Cardiac muscle cell (in vitro differentiated cells and primary cell): ENCODE measurements at places on chromosomes 3 and 15. TPM values are rescaled to one million over a fixed set of nuclear protein-coding genes. Genes with fewer than 3 reads are reported as not detected.

DNA sequence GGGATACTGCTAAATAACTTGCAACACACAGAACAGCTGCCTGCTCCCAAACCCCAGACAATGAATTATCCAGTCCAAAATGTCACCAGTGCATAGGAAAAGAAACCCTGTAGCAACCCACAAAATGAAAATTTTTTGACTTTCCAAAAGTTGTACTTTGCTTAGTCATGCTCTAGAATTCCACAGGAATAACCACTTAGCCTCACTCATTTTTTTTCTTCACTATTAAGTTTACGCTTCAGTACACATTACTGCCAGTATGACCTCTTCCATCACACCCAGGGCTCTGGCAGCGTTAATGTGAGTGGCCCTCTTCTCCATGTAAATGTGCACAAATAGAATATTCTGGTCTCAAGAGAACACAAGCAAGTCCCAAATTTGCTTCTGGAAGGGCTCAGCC, 259.8 kb downstream of the MAGI1 start:
- H3K27ac ChIP-seq, result peak overlapping the region; percentile 9
- no peak overlapping the region for H3K4me3 ChIP-seq
- H3K4me1 ChIP-seq, result peaks cover 10% of the 10 kb centered on the region
- H3K36me3 ChIP-seq, result no peaks in the 10 kb centered on the region
- DNase-seq, result no peak

Gene GPR15
- not detected in 2 replicates for total RNA-seq

GRCh38 chr3:187198490-187198889, 1.2 kb downstream of the RTP1 start:
- DNase-seq, result no peak
- H3K4me3 ChIP-seq, result no peak overlapping the region
- no peaks in the 10 kb centered on the region for H3K4me1 ChIP-seq
- H3K36me3 ChIP-seq, result no peaks in the 10 kb centered on the region

- no peaks in the 10 kb centered on the region for H3K27me3 ChIP-seq
- H3K4me3 ChIP-seq, result no peak overlapping the region
Measured at GRCh38 chr3:113193719-113194118, 17.6 kb upstream of the BOC start.

- DNase-seq, result peak; percentile 75
- H3K27me3 ChIP-seq, result no peaks in the 10 kb centered on the region
- H3K4me3 ChIP-seq, result no peak overlapping the region
- no peaks in the 10 kb centered on the region for H3K36me3 ChIP-seq
- no peaks in the 10 kb centered on the region for H3K4me1 ChIP-seq
- no peak overlapping the region for H3K27ac ChIP-seq
Measured at GRCh38 chr15:75836959-75837334, 6.3 kb upstream of the UBE2Q2 start.

Gene CILP
- 0.32 and 1.0 TPM in 2 replicates for total RNA-seq

DNA sequence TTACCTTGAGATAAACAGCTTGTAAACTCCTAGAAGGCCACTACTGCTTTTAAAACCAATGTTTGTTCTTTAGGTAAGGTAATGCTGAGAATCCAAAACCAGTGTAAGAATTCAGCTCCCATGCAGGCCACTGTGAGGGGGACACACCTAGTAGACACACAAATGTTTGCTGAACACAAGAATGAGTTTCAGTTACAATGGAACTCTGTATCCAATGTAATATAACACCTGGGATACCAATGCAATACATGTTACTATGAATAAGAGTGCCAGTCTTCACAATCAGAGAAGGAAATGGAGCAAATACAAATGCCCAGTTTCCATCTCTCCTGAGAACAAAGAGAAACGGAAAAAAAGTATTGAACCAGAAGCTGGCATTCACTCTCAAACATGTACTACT, 65.9 kb downstream of the IGF2BP2 start:
- peaks cover 46% of the 10 kb centered on the region for H3K4me1 ChIP-seq
- no peak for DNase-seq
- H3K27me3 ChIP-seq, result no peaks in the 10 kb centered on the region
- no peak overlapping the region for H3K4me3 ChIP-seq
- peak overlapping the region; percentile 64 for H3K27ac ChIP-seq

Gene CMTM8
- 7.7 and 12.5 TPM in 2 replicates for total RNA-seq

- DNase-seq, result no peak
- no peak overlapping the region for H3K4me3 ChIP-seq
- peaks cover 8% of the 10 kb centered on the region for H3K4me1 ChIP-seq
- no peak overlapping the region for H3K27ac ChIP-seq
- peaks cover 34% of the 10 kb centered on the region for H3K36me3 ChIP-seq
Measured at GRCh38 chr15:49035825-49036224, 10.4 kb downstream of the SECISBP2L start.

Gene SLC22A13
- total RNA-seq, result 0.07 and 0.39 TPM in 2 replicates

Gene NPTN
- 243 and 360 TPM in 2 replicates for total RNA-seq

Gene RNU5B-1
- not detected in 2 replicates for total RNA-seq

DNA sequence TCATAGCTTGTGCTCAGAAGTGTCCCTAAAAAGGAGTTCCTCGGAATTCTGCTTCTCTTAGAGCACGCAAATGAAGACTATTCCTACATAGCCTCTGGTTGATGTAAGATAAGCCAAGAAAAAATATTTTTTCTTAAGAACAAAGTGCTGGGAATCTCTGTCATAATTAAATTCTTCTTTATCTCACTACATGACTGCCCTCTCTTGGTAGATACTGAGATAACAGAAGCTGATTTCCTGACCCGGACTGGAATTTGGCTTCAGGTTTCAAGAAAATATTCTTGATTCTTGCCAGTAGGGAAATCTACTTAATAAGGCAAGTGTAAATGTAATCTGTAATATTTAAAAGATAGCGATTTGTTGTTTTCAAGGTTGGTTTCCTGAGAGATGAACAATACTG, 31.3 kb upstream of the SETMAR start:
- H3K27me3 ChIP-seq, result peaks cover 44% of the 10 kb centered on the region
- DNase-seq, result peak; percentile 17
- H3K36me3 ChIP-seq, result no peaks in the 10 kb centered on the region

- no peak for DNase-seq
- no peak overlapping the region for H3K4me3 ChIP-seq
- no peak overlapping the region for H3K27ac ChIP-seq
- H3K36me3 ChIP-seq, result no peaks in the 10 kb centered on the region
Measured at GRCh38 chr3:65484964-65485363, 553.8 kb downstream of the MAGI1 start.

GRCh38 chr15:73996939-73997338, 2.4 kb downstream of the PML start:
- H3K27ac ChIP-seq, result no peak overlapping the region
- no peak overlapping the region for H3K4me3 ChIP-seq
- H3K27me3 ChIP-seq, result no peaks in the 10 kb centered on the region
- H3K4me1 ChIP-seq, result peaks cover 6% of the 10 kb centered on the region
- no peak for DNase-seq

DNA sequence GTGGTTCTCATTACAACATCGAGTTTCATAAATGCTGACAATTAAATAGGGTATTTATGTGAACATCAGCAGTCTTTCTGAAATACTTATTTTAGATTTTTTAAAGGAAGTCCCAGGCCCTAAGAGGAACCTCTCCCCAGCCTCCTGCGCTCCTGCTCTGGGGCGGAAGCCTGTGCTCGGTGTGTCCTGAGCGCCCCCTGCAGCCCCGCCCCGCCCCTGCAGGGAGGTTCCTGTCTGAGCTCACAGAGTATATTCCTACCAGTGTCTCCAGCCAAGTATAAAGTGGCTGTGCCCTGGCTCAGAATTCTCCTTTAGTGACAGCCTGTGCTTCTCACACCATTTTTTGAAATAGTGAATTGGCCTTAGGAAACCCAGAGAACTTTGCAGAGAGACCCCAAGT, 567.9 kb downstream of the GOLGA6L6 start:
- no peaks in the 10 kb centered on the region for H3K4me1 ChIP-seq
- H3K27me3 ChIP-seq, result no peaks in the 10 kb centered on the region
- H3K27ac ChIP-seq, result no peak overlapping the region
- no peak for DNase-seq
- no peak overlapping the region for H3K4me3 ChIP-seq
